ENCODE measurements at places on chromosomes 12 and 14.

- DNase-seq = no peak
Observed at GRCh38 chr14:66482873-66483272, 3.3 kb upstream of the CCDC196 start.

- DNase-seq = no peak
Observed at GRCh38 chr14:30131581-30132097, 204.0 kb upstream of the PRKD1 start.

DNA sequence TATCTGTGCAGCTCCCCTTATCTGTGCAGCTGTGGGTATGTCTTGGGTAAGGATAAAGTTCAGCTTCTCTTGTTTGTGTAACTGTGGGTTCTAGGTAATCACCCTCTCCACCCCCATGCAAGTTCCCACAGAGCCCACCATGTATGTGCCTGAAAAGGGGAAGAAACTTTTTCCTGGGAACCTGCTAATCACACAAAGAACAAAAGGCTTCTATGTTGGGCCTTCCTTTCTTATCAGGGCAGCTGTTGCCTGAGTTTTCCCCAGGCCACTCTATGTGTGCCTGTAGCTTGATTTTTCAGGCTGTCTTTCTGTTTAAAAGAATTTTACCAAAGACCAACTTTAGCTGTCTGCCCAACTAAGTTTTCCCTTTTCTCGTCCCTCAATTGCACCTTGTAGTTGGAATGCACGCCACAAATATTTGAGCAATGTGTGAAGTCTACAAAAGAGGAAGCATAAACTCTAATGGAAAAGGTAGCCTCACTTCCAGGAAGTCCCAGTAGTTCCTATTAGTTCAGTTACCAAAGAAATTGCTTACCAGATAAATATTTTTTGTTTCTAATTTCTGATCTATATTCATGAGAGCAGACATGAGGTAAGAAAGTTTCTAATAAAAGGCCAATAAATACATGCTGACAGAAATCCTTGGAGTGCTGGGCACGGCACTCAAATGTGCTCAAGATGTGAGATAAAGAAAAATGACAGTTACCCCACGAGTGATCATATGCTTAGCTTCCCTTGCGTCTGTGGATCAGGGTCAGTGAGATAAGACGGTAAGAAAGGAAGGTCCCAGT is 2.7 kb upstream of the GALC start:
- DNase-seq = no peak

GRCh38 chr12:93591137-93591868 is 18.8 kb downstream of the SOCS2 start:
- DNase-seq = no peak

DNA sequence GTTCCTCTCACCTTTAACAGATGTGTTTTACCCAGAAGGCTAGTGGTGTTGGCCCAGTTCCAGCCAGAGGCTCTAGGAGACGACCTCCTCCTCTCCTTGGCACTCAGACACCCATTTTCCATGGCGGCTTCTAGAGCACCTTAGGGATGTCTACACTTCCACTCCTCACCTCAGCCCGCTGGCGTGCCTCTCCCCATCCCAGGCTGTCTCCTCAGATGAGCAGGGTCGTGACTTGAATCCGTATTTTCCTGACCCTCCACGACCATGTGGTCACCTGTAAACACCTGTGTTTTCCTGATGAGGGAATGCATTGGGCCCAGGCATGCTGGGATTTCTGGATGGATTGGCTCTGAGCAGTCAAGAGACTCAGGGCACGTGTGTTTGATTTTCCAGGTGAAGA is 21.8 kb upstream of the RIN3 start:
- no peak for DNase-seq
